GM12892 (cell line): ENCODE measurements at places on chromosomes 12 and 14.

- DNase-seq: no peak
Observed at GRCh38 chr14:96582411-96582961, 80.3 kb downstream of the PAPOLA start.

DNA sequence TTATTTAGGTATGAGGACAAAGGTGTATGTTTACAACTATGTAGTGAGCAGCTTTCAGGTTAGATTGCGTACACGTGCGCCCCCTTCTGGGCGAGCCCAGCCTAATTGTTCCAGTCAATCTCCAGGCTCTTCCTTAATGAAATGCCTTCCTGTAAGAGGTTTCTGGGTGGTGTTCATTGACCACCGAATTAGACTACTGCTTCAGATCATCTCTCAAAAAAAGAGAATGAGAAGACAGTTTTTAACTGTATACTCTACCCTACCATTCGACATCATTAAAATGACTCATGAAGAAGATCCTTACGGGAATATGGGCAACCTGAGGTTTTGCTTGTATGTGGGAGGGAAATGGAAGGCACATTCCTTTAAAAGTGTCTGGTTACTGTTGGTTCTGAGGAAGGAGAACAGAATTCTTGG, 2.1 kb downstream of the LUM start:
- no peak for DNase-seq

DNA sequence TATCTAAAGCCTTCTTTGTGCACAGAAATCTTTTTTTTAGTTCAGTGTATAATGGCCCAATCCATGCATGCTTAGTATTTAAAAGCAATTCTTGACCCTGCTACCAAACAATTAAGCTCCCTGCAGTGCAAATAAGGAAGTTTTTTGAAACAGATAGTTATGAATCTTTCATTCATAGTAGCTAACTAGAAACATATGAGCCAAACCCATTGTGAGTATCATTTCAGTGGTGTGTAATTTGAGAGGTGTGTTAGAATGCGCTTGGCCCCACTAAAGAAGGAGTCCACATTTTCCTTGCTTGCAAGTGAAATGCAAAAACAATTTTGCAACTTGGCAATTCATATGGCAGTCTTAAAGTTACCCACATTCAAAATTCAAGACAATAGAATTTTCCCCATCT, 14.4 kb downstream of the EPS8 start:
- no peak for DNase-seq

- peak; percentile 19 for DNase-seq
Observed at GRCh38 chr14:78448164-78449094, 278.3 kb downstream of the NRXN3 start.

GRCh38 chr12:32051511-32052211, 55.0 kb upstream of the BICD1 start:
- no peak for DNase-seq

- no peak for DNase-seq
Observed at GRCh38 chr14:80523518-80524117, 312.3 kb upstream of the DIO2 start.

GRCh38 chr12:5656836-5657235, 224.9 kb downstream of the NTF3 start:
- DNase-seq: no peak

- DNase-seq: no peak
Observed at GRCh38 chr12:119870457-119870856, 6.7 kb downstream of the CIT start.

DNA sequence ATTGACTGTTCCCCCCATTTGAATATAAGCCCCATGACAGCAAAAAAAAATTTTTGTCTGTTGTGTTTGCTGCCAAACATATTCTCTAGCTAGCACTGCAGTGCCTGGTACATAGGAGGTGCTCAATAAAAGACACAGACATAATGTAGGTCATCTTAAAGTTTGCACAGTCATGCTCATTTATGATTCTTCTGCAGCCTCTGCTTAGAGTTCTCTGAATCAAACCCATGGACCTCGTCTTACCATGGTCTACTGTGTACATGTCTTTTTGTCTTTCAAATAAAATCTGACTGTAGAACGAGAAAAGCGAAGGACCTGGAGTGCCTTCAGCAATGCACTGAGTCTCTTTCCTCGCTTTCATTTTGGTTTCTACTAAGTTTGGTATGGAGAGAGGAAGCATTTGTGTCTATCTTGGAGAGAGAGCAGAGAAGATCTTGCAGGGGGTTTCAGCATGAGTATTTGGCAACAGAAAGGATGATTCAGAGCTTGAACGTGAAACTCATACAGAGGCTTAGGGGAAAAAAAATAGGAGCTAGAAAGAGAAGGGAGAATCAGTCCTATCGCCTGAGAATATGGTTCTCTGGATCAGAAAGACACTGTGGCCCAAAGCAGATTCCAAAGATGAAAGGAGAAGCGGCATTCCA, 38.8 kb upstream of the TMCC3 start:
- DNase-seq: no peak

- no peak for DNase-seq
Observed at GRCh38 chr12:58293308-58293982, 352.1 kb downstream of the ATP23 start.

- no peak for DNase-seq
Observed at GRCh38 chr12:9760699-9761418, at the start of gene CD69. CD69 (minus strand) TSS chr12:9760901; CDS start chr12:9760820, 81 bp downstream.

DNA sequence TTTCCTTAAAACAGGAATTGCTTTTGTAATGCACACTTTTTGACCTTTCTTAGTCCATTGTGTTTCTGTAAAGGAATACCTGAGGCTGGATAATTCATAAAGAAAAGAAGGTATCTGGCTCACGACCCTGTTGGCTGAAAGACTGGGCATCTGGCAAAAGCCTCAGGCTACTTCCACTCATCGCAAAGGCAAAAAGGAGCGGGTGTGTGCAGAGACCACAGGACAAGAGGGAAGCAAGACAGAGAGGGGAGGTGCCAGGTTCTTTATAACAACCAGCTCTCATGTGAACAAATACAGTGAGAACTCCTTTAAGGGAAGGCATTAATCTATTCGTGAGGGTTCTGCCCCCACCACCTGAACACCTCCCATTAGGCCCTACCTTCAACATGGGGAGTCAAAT, 182.1 kb downstream of the C12orf50 start:
- no peak for DNase-seq

GRCh38 chr14:66735853-66736252, 227.9 kb downstream of the GPHN start:
- no peak for DNase-seq

DNA sequence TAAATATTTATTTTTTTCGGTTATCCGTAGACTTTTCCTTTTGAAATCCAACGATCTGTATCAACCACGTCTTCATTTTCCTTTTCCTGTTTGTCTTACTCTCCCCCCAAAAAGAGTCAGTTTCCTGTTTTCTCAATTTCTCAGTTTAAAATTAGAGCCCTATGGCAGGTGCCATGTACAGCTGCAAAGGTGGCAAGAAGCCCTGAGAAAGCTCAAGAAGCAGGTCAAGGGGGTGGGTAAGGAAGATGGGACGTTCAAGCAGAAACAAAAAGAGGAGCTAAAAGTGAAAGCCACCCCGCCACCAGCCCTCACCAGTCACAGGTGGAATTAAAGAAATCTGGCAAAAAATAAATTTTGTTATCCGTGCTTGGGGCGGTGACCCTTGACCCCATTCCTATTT, 26.7 kb downstream of the SLC35E3 start:
- no peak for DNase-seq

DNA sequence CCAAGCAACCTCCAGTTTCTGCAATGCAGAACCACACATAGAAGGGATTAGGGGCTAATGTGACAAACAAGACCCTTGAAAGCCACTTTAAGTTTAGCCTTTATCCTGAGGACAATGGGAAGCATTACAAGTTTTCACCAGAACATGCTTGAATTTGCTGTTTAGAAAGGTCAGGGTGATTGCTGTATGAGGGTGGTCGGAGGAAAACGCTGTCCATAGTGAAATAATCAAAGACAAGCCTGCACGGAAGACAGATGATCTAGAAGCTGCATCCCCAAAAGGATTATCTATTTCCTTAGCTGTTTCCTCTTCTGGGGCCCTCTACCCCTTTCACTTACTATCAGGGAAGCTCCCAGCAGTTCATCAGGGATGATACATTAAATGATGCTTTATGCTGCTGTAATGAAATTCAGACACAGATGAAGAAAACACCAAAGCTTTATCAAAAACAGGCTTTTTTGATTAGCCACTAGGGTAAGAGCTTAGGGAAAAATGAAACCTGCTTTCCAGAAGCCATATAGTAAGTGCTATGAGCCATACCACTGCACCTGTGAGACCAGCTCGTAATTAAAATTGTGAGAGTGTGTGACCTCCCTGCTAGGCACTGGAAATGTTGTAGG, 6.5 kb downstream of the HAL start:
- no peak for DNase-seq

GRCh38 chr14:94102768-94103482, 7.6 kb upstream of the IFI27 start:
- DNase-seq: no peak

DNA sequence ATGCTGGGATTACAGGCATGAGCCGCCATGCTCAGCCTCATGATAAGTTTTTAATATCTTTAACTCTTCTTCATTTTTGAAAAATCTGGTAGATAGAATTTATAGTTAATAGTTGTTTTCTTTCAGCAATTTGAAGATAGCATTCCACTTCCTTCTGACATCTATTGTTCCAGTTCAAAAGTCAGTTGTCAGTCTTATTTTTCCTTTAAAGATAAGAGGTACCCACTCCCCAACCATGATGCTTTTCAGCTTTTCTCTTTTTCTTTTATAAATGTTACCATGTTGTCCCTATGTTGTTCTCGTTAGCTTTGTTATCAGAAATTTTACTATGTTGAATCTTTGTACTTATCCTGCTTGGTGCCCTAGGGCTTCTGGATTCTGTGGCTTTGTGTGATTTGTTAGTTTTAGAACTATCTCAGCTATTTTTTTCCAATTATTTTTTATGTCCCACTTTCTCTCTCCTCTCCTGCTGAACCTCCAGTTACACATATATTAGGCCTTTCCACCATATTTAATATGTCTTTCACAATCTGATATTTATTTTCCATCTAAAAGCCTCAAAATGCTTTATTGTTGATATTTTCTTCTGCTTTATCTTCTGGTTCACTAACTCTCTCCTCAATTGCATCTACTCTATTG, 181.6 kb upstream of the FOXN3 start:
- DNase-seq: no peak

GRCh38 chr12:70466753-70467152, 100.7 kb downstream of the KCNMB4 start:
- DNase-seq: no peak

GRCh38 chr12:11812241-11812585, 162.7 kb downstream of the ETV6 start:
- DNase-seq: no peak
